ENCODE measurements at places on chromosomes 16 and 17.

DNA sequence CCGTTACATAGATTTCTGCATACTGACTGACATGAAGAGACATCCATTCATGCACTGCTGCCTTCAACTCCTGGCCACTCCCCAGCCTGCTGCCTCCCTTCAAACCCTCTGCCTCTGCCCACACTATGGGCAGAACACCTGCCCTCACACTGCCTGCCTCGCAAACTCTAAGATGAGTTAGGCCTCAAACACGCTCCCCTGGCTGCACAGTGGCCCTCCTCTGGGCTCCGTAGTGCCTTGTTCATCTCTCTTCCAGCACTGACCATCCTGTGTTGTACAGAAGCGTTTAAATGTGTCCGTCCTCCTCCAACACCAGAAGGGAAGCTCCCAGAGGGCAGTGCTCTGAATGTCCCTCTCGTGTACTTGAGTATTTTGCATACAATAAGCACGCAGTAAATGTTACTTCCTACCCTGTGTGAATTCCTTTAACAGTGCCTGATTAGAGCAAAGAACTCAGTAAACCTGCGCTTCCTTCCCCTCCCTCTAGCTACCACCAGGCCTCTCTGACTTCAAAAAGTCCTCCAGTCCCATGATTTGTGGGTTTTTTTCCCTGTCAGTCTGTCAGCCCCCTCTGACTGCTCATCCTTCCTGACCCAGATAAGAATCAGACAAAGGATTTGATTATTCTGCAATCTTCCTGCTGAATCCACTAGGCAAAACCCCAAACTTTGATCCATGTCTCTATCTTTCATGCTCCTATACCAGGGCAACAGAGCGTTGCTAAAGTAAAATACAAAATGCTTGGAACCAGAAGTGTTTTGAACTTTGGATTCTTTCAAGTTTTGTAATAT is 3.9 kb downstream of the DHX33 start:
- no peak for DNase-seq

DNA sequence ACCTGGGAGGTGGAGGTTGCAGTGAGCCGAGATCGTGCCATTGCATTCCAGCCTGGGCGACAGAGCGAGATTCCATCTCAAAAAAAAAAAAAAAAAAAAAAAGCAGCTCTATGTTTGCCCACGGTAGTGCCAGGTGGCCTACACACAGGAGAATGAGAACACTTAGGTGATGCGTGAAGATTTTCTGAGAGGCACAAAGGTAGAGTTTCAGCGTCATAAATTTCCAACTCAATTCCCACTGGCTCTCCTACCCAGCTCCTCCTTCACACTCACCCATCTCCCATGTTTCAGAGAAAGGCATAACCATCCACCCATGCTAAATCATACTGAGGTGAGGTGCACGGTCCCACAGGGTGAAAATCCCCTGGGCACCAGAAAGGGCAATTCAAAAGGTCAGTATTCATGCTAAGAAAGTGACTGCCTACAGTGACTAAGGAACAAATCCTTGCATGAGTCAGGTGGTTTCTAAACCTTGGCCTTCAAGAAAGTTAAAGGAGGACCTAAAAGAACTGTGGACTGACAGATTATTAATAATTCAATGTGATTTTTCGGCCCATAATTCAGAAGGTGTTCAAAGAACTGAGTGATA is 4.8 kb downstream of the DCAKD start:
- DNase-seq: no peak

GRCh38 chr17:63150490-63150889 is 184.5 kb downstream of the TANC2 start:
- DNase-seq: no peak

DNA sequence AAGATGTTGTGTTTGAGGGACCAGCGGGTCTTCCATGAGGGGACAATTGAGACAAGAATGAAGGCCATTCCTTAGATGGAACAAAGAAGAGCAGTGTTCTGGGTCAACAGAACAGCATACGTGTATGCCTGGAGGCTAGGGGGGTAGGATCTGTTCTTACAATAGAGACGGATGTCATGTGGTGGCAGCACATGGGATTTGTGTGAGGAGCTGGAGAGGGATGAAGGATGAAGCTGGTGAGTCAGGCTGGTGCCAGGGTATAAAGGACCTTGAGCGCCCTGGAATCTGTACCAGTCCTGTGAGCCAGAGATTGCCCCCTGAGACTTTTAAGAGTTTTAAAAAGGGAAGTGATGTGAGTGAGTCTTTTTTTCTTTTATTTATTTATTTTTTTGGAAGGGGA is 22.8 kb upstream of the WFDC1 start:
- DNase-seq: no peak

GRCh38 chr16:46765050-46765449 is 16.9 kb upstream of the MYLK3 start:
- DNase-seq: no peak

DNA sequence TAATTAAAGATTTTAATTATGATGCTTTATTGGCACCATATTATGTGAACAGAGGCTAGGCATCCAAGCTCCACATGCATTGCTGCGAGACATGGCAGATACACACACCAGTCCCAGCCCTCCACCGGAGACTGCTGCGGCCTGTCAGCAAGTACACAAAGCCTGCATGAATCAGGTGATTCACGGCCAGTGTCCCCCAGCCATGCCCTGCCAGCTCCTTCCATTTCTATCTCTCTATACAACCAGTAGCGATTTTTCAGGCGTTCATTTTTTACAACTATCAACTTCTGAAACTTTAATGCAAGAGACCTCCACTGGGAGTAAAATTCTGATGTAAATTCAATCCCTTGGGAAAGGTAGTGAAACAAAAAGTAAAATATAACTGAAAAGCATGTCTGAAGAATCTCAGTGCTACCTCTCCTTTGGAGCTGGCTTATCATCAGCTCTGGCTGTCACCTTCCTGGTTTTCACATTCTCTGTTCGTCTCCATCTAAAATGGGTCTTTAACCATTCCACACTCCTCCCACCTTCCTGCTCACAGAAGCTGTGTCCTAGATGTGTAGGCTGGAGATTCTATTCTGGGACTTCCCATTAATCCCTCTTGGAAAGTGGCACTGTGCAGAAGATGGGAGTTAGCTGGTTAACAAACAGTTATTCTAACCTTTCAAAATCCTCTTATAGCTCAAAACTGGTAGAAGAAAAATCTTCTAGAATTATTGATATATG is 32.2 kb downstream of the HS3ST3A1 start:
- DNase-seq: no peak

GRCh38 chr17:49516180-49516579 is 21.1 kb downstream of the NGFR start:
- DNase-seq: no peak

DNA sequence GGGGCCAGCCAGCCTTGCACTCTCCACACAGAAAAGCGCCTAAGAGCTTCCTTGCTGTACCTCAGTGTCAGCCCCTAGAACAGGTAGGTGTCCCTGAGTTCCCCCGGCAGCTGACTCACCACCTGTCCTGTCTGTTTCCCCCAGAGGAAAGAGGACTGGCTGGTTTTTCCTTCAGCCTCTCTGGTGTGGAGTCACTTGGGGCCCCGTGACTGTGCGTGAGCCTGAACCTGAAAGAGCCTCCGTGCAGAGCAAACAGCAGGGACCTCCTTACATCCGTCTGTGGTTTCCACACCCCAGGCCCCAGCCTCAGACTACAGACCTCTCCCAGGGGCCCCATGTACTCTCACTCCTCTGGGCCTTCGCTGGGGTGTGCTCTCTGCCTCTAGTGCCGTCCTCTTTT is 87.8 kb downstream of the GNAO1 start:
- no peak for DNase-seq

- peak; percentile 98 for DNase-seq
These were observed 12.0 kb downstream of the RARA start for GRCh38 chr17:40320756-40321523.

DNA sequence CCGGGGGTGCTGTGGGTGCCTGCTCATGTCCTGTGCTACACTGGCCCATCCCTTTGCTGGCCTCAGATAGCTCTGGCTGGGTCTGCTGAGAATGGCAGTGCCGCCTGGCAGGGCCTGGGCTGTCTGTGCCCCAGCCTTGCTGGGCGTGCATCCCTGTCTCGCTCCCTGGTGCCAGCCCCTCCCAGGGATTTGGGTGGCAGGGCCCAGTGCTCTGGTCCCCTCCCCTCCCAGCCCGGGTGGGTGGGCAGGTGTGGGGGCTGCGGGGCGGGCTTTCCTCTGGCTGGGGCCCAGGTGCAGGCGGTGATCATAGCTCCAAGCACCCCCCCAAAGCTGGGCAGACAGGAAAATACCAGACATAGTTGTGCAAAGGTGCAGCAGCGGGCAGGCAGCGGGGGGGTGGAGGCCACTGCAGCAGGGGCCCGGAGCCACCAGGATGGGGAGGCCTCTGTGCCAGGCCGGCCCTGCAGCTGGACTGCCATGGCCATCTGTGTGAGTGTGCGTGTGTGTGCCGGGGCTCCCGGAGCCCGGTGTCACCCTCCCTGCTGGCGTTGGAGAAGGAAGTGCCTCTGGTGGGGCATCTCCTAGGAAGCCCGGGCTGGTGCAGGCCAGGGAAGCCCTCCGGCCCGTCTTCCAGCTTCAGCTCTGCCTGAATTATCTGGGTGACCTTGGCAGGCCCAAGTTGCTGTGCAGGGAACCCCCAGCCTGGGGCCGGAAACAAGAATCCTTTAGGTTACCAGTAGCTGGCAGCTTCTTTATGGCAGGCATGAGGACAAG is 7.4 kb downstream of the GLIS2 start:
- DNase-seq: peak; percentile 82

DNA sequence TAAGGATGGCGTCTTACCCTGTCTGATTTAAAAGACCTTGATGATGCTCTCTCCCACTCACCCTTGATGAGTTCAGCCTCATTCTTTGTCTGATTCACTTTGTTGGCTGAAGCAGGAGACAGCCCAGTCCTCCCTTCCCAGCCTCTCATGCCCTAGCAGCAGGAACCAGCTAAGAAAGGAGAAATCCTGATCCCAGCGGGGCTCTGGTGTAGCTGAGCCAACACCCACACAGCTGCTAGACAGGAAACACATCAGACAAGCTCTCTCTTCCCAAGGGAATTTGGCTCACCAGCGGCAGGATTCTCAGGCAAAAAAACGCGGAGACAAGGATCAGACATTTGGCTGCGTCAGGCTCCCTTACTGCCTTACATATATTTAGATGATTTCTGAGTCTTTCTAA is 211.5 kb downstream of the CDH11 start:
- no peak for DNase-seq

- no peak for DNase-seq
These were observed 6.9 kb downstream of the MYCBPAP start for GRCh38 chr17:50514936-50515702.

DNA sequence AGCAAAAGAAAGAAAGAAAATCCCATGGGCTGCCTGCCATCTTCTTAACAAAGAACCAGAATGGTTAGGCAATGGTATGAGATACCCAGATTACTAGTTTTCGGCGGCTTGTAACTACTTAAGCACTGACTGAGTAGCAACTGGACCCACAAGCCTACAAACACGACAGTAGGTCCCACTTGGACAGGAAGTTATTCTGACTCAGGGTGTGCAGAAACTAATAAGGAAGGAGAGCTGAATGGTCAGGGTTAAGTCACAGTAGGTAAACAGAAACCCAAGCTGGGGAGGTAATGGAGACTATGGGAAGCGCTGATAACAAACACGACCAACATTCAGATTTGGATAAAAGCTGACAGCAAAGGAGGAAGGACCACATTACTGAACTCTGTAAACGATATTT is 10.4 kb upstream of the HLF start:
- no peak for DNase-seq

DNA sequence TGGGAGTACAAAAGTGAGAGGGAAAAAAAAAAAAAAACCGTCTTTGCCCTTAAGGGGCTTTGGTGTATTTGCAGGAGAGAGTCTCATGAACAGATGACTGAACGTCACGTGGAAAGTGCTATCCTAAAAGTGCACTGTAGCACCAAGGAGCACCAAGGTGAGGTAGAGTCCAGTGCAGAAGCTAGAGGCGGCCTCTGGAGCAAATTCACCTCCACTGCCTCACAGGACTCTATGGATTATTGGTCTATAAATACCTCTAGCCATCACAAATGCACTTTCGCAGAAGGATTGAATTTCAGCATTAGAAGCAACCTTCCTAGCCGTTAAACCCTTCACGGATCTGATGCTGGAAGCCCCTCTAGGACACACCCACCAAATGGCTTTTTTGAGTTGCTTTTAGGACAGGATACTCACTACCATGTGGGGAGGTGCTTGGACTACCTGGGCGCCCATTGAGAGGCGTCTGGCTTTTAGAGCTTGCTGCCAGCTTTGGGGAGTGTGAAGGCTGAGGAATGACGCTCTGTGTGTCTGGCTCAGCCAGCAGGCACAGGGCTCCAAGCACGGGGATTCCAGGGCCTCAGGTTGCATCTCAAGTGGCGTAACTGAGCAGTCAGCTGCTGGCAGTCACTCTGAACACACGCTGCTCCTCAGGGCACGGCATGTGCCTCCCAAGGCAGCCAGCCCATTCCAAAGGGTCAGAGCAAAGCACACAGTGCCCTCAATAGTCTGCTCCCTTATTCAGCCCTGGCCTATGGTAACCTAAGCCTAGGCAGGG is 52.7 kb downstream of the CDRT4 start:
- no peak for DNase-seq

- DNase-seq: peak; percentile 18
These were observed 40.1 kb downstream of the BPTF start for GRCh38 chr17:67865438-67865837.

- no peak for DNase-seq
These were observed 2.2 kb upstream of the ATP6V0A1 start for GRCh38 chr17:42456223-42457106.

- peak; percentile 37 for DNase-seq
These were observed 55.5 kb downstream of the HS3ST4 start for GRCh38 chr16:25747160-25747758.

DNA sequence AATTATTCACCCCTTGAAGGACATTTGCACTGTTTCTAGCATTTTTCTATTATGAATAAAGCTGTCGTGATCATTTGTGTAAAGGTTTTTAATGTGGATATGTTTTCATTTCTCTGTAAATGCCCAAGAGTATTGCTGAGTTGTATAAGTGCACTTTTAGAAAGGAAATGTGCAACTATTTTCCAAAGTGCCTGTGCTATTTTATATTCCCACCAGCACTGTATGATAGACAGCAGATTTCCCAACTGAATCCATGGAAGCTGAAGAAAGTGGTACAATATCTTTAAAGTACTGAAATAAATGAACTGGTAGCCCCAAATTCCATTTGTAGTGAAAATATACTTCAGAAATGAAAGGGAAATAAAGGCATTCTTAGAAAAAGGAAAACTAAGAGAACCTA is 238.4 kb downstream of the BCAS3 start:
- DNase-seq: no peak

DNA sequence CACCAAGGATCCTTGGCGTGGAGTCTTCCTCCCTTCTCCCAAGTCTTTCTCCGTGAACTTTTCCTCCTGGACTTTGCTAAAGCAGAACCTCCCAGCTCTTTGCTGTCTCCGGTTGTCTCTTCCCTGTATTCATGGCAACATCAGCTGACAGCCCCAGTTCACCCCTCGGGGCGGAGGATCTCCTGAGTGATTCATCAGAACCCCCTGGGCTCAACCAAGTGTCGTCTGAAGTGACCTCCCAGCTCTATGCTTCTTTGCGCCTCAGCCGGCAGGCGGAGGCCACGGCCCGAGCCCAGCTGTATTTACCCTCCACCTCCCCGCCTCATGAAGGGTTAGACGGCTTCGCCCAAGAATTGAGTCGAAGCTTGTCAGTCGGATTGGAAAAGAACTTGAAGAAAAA is 943 bp downstream of the CNTROB start:
- peak; percentile 47 for DNase-seq

GRCh38 chr17:76529224-76530094 is 8.1 kb downstream of the CYGB start:
- no peak for DNase-seq

- DNase-seq: no peak
These were observed 1.3 kb downstream of the PRPSAP2 start for GRCh38 chr17:18859256-18859655.

- DNase-seq: no peak
These were observed 13.1 kb downstream of the ODAD4 start for GRCh38 chr17:41943492-41943891.

Data from T47D (cell line).